ENCODE measurements at places on chromosomes 4 and X.

GRCh38 chr4:111697176-111697942, 447.9 kb upstream of the FAM241A start:
- DNase-seq = no peak

DNA sequence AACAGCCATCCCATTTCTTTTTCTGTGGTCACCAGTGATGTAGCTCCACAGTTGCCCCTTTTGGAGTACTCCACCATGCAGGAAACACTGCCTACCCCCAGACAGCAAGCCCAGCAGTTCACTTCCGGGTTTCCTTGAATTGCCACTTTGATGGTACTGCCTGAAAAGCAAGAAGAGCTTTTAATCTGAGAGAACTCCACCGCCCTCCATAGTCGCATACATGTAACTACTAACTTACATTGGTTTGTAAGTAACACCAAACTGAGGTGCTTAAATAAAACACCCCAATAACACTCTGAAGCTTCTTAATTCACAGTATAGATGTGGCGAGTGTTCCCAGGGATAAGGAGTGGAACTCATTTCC, 53.6 kb upstream of the HPSE start:
- no peak for DNase-seq

GRCh38 chrX:68146054-68146453, 287.2 kb downstream of the OPHN1 start:
- no peak for DNase-seq

DNA sequence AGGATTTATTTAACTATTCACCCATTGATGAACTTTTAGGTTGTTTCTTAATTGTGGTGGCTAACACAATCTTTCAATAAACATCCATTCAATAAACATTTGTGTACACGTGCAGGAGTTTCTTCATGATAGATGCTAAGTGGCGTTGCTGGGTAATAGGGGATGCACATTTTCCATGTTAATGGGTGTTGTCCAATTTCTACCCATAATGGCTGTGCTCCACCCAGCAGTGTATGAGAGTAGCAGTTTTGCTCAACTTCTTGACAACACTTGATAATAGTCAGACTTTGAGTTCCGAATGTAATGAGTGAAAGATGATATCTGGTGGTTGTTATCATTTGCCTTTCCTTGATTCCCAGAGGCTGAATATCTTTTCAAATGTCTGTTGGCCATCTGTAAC, 104.7 kb downstream of the NHSL2 start:
- no peak for DNase-seq

DNA sequence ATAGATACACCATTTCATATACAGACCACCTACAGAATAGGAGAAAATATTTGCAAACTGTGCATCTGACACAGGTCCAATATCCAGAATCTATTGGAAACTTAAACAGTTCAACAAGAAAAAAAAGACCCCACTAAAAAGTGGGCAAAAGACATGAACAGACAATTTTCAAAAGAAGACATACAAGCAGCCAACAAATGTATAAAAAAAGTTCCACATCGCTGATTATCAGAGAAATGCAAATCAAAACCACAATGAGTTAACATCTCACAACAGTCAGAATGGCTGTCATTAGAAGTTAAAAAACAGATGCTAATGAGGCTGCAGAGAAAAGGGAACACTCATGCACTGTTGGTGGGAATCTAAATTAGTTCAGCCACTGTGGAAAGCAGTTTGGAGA, 36.8 kb downstream of the KIAA0232 start:
- no peak for DNase-seq

- no peak for DNase-seq
Measured at GRCh38 chr4:89871211-89871610, 23.4 kb upstream of the MMRN1 start.

- no peak for DNase-seq
Measured at GRCh38 chr4:10172278-10172921, 55.8 kb upstream of the WDR1 start.

DNA sequence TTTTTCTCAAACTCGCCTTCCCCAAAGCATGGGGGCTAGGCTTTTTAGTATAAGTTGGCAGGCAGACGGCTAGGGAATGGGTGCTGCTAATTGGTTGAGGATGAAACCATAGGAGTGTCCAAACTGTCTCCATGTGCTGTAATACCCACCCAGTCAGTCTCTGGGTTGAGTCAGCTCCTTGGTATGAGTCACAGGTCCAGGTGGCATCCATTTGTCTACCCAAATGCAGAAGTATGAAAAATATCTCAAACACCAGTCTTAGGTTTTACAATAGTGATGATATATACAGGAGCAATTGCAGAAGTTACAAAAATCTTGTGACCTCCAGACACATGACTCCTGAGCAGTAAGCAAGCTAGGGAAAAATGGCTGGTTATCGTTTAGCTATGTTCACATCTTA, 27.4 kb upstream of the CCSER1 start:
- no peak for DNase-seq

GRCh38 chr4:55670695-55671094, 34.6 kb upstream of the NMU start:
- no peak for DNase-seq

DNA sequence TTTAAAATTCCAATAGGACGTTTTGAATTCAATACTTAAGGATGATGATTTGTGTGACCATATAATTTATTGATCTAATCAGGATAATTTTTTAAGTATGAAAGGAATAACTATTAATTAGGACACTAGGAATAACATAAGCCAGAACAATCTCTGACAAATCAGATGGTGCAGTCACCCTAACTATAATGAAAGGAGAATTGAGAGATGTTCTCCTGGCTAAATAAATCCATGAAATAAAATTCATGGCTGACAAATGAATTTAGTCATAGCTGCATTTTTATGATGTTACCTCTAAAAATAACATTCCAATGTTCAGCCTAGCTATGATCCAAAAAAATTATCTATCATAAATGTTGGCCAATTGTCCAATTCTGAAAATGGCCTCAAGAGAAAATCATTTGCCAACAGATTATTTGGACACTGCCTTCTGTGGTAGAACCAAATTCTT, 190.6 kb upstream of the NEIL3 start:
- DNase-seq = no peak

DNA sequence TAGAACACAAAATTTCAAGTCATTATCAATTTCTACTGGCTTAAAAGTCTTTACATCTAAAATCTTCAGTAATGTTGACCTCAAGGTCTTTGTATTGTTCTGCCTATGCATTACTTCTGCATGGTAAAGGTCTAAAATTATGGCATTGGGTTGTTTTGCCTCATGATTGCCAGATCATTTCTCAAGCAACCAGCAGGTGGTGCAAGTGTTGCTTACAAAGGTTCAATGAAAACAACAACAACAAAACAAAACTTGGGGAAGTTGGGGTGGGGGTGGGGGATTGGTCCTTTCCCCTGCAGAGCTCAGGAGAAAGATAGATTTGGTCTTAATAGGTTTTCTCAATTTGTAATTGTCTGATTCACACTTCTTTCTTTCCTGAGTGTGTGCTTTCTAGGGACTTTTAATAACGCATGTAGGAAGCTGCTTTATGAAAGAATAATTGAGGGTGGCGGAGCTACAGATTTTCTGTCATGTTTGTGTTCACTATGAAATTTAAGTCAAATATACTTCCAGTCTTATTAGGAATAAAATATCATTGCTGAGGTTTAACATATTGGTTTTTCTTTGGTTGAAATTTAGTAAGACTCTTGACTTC, 145.1 kb downstream of the COL4A5 start:
- DNase-seq = peak; percentile 8

DNA sequence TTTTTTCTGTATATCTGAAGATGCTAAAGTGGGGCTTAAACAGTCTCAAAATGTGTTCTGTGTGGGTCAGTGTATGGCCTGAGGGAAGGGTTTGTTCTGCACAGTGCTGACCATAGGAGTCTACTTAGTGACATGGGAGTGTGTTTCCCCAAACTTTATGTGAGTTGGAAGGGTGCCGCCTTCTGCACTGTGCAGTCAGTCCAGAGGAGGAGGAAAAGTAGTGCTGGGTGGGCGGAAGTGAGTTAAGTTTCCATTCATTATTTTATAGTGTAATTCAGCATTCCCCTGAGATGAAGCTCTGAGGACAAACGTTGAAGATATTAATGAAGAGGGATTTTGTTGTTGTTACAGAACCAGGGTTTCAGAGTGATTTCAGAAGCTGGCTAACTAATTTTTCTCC, 2.9 kb downstream of the CHST7 start:
- DNase-seq = no peak

DNA sequence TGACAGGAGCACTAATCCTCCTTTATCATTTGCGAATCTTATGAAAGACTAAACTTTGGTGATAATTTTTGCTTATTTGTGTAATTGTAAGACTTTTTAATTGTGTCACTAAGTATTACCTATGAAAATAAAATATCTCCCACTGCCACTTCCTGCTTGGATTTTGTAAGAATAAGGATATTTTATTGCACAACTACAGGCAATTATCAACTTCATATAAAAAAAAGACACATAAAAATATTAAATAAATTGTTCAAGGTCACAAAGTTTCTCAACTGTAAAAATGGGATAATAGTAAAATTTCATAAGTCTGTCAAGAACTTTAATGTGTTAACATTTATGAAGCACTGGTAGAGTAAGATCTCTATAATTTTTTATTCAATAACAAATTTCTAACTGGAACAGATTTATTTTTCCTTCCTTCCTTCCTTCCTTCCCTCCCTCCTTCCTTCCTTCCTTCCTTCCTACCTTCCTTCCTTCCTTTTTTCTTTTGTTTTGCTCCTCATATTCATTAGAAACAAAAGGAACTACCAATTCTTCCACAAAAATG, 527.6 kb upstream of the FAM47C start:
- DNase-seq = no peak

GRCh38 chr4:171979461-171979860, 166.3 kb downstream of the GALNTL6 start:
- DNase-seq = no peak

DNA sequence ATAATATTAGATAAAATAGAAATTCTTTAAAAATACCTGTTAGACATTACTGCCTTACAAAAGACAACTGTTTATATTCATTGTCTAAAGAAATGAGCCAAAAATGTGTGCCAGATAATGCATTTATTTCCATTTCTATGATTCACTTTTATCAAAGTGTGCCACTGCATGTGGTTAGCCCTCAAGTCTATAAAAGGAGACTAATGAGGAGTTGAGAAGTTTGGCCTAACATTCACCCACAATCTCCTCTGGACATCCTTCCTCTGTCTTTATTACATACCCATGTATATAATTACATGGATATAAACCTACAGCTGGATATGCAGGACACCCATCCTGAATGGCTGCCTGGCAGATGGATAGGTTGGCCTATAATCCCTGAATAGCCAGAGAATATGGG, 42.6 kb upstream of the PDE5A start:
- DNase-seq = no peak

GRCh38 chr4:178809921-178810320, 1367.7 kb upstream of the AGA start:
- no peak for DNase-seq

DNA sequence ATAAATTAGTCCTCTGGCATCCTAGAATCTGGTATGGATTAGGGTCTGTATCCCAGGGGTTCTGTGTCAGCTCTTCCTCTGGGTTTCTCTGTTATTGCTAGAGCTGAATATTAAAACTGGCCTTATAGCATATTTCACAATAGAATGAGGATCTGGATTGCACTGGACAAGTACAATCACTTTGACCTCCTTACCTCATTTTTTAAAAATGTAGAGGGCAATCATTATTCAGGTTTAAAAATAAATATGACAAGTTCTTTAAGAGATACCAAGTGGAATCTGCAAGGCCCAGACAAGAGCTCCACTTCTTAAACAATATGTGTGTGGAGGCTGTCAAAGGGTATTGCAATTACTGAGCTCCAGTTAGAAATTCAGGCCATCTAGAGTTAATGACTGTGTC, 1.4 kb downstream of the PALLD start:
- DNase-seq = no peak

- DNase-seq = no peak
Measured at GRCh38 chr4:79476196-79476595, 68.2 kb upstream of the GK2 start.

DNA sequence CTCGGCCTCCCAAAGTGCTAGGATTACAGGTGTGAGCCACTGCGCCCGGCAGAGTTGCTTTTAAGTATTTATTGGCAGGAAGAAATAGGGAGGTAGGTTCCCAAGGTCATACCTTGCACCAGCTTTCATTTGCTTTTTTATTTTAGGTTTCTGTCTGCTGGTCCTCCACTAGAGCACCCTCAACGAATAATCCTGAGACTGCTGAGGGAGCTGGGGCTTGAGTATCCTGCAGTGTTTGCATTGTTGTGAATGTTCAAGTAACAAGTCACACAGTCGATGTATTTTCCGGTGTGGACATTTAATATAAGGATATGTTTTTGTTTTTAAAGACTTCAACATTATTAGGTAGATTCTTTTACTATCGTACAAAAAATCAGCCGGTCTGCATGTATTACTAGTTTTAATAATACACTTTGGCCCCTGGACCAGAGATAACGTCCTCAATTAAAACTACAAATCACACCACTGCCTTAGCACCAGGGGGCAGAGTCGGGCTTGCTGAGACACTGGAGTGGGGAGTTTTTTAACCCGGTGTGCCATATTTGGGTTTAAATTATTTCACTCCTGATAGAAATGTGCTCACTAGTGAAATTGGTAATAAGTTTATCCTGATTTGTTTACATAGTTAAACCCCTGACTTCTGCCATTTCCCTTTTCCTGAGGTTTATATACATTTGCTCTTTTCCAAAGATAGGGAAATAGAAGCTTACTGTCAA, 11.6 kb downstream of the SMIM20 start:
- peak; percentile 64 for DNase-seq

GRCh38 chr4:79650794-79651431, 242.9 kb upstream of the GK2 start:
- DNase-seq = no peak

- DNase-seq = no peak
Measured at GRCh38 chr4:63851496-63851895, 557.8 kb downstream of the TECRL start.

DNA sequence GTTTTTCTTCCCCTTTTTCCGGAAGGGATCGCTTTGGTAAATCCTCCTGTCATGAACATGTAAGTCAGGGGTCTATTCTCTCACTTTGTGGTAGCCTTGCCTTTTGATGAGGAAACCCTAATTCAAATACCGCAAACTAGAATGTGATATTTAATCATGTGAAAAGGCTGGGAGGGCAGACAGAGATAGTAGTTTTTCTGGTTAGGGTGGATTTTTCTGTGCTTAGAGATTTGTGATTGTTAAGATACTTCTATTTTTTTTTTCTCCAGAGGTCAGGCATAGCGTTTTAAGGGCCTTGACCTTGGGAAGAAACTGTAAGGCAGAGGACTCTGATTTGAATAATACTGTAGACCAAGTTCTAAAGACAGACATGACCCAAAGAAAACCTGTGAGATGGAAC, 41.8 kb upstream of the PACRGL start:
- DNase-seq = no peak
